ENCODE measurements at places on chromosomes 3 and 15.

- ATAC-seq, result no peak
These were observed 11.0 kb downstream of the TRPM7 start for GRCh38 chr15:50675535-50676144.

- ATAC-seq, result peak; percentile 25
These were observed 347 bp upstream of the C3orf62 start for GRCh38 chr3:49277383-49277775.

- no peak for ATAC-seq
These were observed 462.9 kb upstream of the SGO1 start for GRCh38 chr3:20648921-20649381.

- ATAC-seq, result no peak
These were observed 74.5 kb upstream of the BLM start for GRCh38 chr15:90642464-90643300.

DNA sequence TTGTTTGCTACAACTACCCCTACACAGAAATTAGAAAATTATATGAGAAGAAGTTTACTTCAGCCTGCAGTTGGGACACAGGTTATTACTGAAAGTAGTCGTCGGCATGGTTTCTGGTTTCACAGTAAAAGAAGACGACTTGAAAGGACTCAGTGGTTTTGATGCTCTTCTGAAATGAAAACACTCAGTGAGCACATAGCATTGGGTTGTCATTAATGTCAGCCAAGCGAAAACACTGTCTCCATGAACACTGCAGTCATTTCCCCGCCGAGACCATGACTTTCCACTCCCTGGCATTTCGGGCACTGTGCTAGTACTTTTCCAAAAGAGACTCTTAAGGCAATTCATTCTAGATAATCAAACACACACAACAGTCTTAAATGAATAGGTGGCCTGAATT, 69.2 kb upstream of the ICE2 start:
- peak; percentile 85 for ATAC-seq

GRCh38 chr15:65423150-65423975, 616 bp upstream of the IGDCC4 start:
- no peak for ATAC-seq

GRCh38 chr15:25504307-25504706, 65.5 kb upstream of the UBE3A start:
- ATAC-seq, result no peak

DNA sequence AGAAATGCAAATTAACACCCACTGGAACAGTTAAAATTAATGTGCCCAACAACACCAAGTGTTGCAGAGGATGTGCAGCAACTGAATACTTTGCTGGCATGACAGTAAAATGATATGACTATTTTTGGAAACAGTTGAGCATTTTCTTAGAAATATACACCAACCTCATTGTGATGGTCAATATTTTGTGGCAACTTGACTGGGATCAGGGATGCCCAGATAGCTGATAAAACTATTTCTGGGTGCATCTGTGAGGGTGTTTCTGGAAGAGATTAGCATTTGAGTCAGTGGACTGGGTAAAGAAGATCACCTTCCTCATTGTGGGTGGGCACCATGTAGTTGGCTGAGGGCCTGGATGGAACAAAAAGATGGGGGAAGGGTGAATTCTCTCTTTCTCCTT, 57.9 kb downstream of the RPLP1 start:
- ATAC-seq, result no peak

DNA sequence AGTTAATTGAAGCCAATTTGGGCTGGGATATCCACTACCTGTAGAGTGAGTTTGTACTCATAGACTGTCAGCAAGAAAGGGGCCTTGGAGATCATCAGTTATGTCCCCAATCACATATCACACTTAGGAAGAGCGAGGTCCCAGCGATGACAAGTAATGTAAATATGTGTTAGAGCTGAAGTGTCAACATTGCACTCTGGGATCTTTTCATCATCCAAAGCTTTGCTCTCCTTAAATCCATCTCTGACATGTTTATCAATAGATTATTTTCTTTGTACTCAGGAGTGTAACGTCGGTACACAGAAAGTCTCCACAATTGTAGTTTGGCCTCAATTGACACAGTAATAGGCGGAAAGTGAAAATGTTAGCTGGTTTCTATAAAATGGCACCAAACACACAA, 113.7 kb upstream of the TPRG1 start:
- no peak for ATAC-seq

- no peak for ATAC-seq
These were observed 14.2 kb upstream of the ANKDD1A start for GRCh38 chr15:64897345-64897985.

GRCh38 chr3:79247725-79248043, 520.1 kb downstream of the ROBO1 start:
- no peak for ATAC-seq

GRCh38 chr15:101276501-101277037, 716 bp downstream of the SELENOS start:
- ATAC-seq, result peak; percentile 47

DNA sequence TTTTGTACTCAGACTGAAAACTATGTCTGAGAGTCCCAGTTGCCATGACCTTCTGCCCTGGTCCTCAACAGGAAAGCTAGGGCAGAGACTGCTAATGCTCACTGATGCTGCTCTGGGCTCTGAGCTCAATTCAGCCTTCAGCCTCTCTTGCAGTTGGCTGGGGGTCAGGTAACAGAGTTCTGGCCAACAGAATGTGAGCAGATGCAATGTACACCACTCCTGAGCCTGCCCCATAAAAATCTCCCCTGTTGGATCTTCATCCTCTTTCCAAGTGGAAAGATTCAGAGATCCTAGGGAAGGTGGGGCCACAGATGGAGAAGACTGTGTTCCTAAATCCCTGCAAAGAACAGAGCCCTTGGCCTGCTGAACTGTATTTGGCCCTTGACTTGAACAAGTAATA, 87.8 kb downstream of the PDZRN3 start:
- ATAC-seq, result no peak

All from stimulated activated memory B cell treated with anti-CD40 and anti-IgM and Interleukin-4, amounts not matched to agents 10 μg/mL and 1 μg/mL and 100 μg/mL, for 72 hours (primary cell).